ENCODE measurements at places on chromosomes 7 and 10.

GRCh38 chr10:49556723-49557122 lies 17.8 kb upstream of the ERCC6 start:
- no peak for DNase-seq

- DNase-seq = no peak
Measured at GRCh38 chr10:122632031-122632430, 67.6 kb downstream of the C10orf120 start.

DNA sequence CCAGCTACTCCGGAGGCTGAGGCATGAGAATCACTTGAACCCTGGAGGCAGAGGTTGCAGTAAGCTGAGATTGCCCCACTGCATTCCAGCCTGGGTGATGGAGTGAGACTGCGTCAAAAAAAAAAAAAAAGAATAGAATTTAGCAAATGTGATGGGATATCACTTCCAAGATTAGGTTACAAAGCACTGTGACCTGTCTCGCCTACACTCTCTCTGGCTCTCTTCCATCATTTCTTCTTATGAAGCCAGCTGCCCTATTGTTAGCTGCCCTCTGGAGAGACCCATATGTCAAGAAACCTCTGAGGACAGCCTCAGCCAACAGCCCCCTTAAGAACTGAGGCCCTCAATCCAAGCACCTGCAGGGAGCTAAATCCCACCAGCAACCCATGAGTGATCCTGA lies 28.2 kb downstream of the ARHGAP21 start:
- DNase-seq = no peak

DNA sequence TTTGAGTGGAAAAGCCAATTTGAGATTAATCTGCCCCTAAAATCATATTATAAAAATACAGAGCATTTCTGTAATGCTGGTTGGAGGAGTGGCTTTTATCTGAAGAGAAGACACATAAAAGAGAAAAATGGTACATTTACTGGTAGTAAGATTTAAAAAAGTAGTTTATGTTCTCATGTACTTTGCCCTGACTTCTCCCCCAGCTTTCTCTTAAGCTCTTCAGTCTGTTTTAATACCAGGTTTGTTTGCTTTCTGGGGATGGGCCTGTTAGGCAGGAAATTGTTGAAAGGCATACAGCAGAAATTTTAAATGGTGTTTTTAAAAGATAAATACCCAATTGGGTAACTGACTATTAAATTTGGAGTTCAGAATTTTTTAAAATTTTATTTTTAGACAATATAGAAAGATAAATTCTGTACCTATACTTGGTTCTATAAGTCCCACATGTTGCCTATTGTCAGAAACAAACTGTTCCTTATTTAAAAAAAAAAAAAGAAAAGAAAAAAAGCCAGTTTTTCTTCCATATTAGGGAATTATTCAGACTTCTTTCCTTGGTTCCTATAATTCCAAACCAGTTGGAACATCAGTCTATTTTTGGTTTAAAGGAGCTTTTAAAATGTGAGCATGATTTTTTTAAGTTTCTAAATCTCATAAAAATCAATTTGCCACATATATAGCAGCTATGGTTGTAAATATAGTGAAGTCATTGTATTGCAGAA lies 136.6 kb downstream of the ARID5B start:
- no peak for DNase-seq

DNA sequence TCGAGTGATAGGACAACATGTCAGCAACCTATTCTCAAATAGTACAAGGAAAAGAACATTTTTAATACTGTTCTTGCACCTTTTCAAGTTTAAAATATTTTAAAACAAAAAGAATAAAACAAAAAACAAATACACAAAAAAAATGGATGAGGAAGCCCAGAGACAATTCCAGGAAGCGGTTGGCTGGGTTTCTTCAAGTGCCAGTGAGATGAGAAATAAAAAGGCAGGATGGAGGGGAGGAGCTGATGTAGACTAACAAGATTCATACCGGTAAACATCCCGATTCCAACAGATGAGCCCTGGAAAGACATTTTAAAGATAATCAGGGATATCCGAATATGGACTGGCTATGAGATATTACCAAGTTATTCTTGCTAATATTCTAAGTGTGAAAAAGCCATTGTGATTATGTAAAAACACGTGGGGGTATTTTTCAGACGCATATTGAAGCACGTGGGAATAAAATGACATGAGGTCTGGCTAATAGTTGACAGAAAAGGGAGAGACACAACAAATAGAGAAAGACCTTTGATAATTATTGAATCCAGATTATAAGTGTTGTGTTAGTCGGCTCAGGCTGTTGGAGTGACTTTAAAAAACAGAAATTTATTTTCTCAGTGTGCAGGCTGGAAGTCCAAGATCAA lies 101.3 kb upstream of the LRRC4 start:
- no peak for DNase-seq

DNA sequence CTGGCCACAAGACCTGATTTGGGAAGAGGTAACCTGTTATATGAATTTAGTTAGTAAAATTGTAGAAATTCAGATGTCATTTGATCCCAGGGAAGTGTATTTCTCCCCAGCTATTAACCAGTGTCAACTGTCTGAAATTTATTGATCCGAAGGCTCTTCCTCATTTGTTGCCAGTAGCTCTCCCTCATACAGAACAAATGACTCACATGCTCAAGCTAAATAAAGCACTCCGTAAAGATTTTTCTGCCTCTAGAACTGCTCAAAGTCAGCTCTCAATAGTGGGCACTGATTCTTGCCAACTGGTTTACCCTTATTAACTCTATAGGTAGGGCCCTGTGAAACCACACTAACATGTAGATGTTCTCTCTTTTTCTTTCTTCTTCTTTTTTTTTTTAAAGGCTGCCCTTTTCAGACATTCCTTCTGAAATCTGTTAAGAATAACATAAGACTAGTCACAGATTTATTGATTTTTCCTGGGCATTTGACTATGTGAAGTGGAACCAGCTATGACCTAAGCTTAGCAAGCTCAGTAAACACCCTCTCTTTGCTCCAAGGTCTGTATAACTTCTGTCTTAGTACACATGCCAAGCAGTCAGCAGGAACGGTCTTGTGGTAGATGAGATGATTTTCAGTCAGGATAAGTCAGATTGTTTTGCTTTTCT lies 21.8 kb downstream of the RPA3 start:
- DNase-seq = peak; percentile 69

- no peak for DNase-seq
Measured at GRCh38 chr7:12431886-12432556, 28.4 kb upstream of the VWDE start.

- no peak for DNase-seq
Measured at GRCh38 chr10:71697938-71698709, 21.5 kb downstream of the C10orf105 start.

- no peak for DNase-seq
Measured at GRCh38 chr7:26624431-26624830, 240.0 kb downstream of the SKAP2 start.

DNA sequence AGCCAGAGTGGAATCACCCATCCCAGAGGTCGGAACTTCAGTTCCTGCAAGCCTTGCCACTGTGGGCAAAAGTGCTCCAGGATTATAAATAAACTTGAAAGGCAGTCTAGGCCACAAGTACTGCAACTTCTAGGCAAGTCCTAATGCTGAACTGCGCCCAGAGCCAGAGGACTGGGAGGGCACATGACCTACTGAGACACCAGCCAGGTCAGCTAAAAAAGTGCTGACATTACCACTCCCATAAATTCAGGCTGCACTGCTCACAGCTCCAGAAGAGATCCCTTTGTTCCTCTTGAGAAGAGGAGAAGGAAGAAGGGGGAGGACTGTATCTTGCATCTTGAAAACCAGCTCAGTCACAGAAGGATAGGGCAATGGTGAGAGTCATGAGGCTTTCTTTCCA lies 1084.1 kb upstream of the PHF14 start:
- DNase-seq = no peak

DNA sequence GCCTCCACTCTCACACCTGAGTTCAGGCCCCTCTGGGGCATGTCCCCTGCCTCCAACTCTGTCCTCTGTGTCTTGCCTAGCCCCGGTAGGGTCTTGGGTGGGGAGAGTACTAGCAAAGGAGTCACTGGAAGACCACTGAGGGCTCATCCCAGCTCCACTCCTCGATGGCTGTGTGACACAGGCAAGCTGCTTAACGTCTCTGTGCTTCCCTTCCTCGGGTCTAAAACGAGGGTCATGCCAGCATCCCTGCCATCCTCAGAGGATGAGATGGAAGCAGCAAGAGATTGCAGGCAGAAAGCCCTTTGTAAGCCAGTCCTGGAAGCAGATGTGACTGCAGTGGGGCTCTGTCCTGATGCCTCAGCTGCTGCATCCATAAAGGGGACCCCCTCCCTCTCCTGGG lies 15.2 kb upstream of the C10orf105 start:
- DNase-seq = no peak

DNA sequence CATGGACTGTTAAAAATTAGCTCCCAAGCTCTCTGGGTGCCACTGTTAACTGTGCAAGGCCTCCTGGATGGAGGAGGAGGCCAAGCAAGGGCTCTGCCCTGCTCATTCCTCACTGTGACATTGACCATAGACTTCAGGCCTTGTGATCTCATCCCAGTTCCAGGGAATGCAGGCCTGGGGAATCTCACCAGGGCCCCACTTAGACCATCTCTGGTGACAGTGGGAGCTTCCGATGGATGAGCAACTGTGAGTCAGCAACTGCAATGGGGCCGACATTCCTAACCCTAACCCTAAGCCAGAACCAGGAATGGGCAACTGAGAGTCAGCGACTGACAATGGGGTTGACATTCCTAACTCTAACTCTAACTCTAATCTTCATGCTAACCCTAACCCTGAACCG lies 50.4 kb upstream of the MSMB start:
- peak; percentile 59 for DNase-seq

DNA sequence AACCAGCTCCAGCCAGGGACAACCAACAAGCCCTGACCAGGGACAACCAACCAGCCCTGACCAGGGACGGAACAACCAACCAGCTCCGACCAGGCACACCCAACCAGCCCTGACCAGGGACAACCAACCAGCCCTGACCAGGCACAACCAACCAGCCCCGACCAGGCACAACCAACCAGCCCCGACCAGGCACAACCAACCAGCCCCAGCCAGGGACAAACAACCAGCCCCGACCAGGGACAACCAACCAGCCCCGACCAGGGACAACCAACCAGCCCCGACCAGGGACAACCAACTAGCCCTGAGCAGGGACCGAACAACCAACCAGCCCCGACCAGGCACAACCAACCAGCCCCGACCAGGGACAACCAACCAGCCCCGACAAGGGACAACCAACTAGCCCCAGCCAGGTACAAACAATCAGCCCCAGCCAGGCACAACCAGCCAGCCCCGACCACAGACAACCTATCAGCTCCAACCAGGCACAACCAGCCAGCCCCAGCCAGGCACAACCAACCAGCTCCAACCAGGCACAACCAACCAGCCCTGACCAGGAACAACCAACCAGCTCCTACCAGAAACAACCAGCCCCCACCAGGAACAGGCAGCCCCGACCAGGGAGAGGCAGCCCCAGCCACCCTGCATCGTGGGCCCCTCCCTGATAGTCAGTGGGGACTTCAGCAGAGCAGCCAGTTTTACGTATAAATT lies 56.4 kb downstream of the PROSER2 start:
- no peak for DNase-seq

DNA sequence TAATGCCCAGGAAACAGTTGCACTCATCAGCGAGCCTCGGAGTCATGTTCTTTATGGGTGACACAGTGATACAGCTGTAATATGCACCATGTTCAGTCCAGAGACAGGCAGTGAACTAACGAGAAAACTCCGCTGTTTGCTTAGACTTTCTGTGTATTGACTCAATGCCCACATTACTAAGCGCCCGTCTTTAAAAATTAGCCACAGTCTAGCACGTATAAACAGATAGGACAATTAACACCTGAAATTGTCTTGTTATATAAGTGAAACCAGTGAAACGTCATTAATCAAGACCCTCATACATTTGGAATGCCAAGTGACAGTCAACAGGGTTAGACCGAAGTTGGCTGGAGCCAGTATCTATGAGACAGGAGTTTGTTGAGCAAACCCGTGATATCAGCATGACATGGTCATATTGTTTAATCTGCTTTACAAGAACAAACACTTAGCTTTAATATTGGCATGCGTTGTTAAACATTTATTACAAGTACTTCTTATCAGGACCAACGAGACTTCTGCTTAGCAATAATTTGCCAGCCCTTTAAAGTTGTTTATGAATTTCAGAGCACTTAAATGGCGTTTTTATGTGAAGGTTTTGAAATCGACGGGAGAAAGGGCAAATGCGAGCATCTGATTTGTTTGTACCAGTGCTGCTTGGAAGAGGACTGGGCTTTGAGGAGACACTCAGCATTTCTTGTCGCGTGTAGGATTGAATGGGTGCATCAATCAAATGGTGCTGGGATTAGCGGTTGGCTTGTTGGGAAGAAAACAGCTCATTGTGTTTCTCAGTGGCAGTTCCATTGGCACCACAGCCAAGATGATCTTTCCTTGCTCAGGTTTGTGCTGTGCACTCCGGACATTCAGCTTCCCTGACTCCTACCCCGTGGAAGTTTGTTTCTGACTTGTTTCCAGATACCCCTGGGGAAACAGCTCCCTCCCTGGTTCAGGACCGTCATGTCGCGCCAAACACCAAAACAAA lies 56.3 kb downstream of the CAMK1D start:
- DNase-seq = no peak

GRCh38 chr10:109934958-109935793 lies 11.9 kb upstream of the XPNPEP1 start:
- DNase-seq = no peak

GRCh38 chr7:96303105-96303685 lies 18.7 kb downstream of the SLC25A13 start:
- DNase-seq = no peak

DNA sequence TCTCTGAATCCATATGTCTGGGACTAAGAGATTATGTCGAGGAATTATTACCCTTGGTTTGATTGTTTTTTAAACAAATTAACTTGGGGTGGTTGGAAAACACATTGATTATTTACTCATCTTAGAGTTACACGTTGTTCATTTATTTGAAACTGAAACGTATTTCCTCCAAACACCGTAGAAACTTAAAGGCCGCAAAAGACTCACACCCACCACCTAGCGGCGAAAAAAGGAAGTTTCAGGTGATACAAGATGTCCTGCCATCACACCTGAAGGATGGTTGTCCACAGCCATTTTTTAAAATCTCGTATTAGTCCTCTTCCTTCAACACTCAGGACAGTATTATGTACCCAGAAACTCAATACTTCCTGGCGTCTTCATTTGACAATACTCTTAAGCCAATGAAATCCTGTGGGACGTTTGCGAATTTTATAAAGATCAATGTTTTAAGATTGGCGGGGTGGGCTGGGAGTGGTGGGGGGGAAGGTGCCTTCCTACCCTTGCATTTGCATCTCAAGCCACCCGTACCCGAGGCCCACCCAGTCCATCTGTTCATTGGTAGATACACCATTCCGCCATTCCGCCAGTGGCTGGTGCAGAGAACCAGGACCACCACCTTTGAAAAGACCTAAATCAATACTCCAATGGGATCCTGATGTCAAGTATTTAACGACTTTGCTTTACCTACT lies 1.4 kb upstream of the LCOR start:
- peak; percentile 58 for DNase-seq

DNA sequence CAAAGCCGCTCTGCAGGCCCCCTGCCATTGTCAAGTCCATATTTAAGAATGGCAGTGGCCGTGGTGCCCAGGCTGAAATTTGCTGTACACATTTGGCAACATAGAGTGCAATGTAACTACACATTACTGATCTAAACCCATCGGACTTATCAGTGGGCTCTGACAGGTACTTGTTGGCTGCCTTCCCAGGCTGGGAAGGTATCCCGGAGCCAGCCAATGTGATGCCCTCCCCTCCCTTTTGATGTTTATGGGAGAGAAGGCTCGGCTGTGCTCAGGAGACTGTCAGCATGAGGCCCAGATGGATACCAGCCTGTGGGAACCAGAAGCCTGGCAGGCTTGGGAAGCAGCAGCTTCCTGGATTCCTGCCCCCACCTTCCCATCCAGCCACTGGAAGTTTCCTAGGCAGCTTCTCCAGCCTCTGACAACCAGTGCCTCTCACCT lies 146.1 kb upstream of the TCF7L2 start:
- no peak for DNase-seq
